Fibroblast of the aortic adventitia (primary cell): ENCODE measurements at places on chromosomes 7 and 10. TPM values are rescaled to one million over a fixed set of nuclear protein-coding genes. Genes with fewer than 3 reads are reported as not detected.

Gene HMX3
- not detected in 2 replicates for total RNA-seq

Gene ENTPD1
- 0.09 and 0.16 TPM in 2 replicates for total RNA-seq

Gene SAMD9L
- total RNA-seq, result 22.6 and 39.4 TPM in 2 replicates

Gene HMX2
- not detected in 2 replicates for total RNA-seq

Gene OPN4
- total RNA-seq, result not detected in 2 replicates

Gene MMP21
- total RNA-seq, result 0.09 TPM in 1 of 2 replicates, not detected in the other

Gene VIPR2
- total RNA-seq, result not detected in 2 replicates

Gene SPDYE5
- total RNA-seq, result 0.09 TPM in 1 of 2 replicates, not detected in the other

Gene GCK
- total RNA-seq, result 0.36 TPM in 1 of 2 replicates, not detected in the other

Gene KCP
- total RNA-seq, result 0.09 and 1.6 TPM in 2 replicates

Gene LUC7L2
- total RNA-seq, result 58.5 and 93.7 TPM in 2 replicates

Gene ARMC3
- 0.25 TPM in 1 of 2 replicates, not detected in the other for total RNA-seq

Gene DGKI
- total RNA-seq, result 2.0 and 4.7 TPM in 2 replicates

Gene PROSER2
- 3.1 and 4.7 TPM in 2 replicates for total RNA-seq

Gene GPR85
- total RNA-seq, result 2.4 and 5.0 TPM in 2 replicates

Gene CUL1
- total RNA-seq, result 19.8 and 49.0 TPM in 2 replicates

Gene MAGI2
- total RNA-seq, result 16.1 and 25.5 TPM in 2 replicates

Gene SLC26A4
- total RNA-seq, result 0.65 and 1.8 TPM in 2 replicates

Gene AGR3
- not detected in 2 replicates for total RNA-seq
